CD4-positive, CD25-positive, alpha-beta regulatory T cell (primary cell): ENCODE measurements at places on chromosomes 11 and 22. TPM values are rescaled to one million over a fixed set of nuclear protein-coding genes. Genes with fewer than 3 reads are reported as not detected.

USH1C gene
- total RNA-seq = not detected

MPEG1 gene
- total RNA-seq = 0.07 TPM

DNA sequence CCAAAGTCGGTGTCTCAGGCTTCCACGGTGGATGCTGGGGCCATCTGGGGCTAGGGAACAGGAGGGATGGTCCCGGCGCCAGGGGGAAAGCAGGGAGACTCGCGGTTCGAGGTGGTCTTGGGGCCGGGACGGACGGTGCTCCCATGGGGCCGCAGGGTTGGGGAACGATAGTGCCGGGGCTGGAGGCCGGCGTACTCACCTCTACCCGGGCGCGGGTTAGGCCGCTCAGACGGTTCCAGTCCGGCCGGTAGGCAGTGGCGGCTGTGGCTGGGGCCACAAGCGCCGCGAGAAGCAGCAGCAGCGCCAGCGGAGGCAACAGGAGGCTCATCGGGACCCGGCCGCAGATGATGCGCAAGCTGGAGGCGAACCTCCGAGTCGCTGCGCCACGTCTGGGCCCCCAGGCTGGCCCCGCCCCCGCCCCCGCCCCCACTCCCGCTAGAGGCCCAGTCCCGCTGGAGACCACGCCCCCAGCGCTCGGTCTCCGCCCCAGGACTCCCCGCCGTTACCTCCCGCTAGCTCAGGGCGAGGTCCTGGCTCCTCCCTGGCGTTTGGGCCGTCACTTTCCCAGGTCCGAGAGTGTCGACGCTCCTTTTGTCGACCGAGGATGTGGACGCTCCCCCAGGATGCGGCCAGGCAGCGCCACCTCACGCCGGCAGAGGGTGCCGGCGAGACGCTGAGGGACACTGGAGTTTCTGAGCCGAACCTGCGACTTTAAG is at the start of gene SELENOM:
SELENOM (minus strand) TSS at position 391 of the 716 bp plus-strand sequence; CDS start at position 328, 63 bp downstream.
- peaks cover 18% of the 10 kb centered on the region for H3K4me1 ChIP-seq
- H3K36me3 ChIP-seq = no peaks in the 10 kb centered on the region
- peak; percentile 83 for DNase-seq
- peak within 1 kb of the TSS; percentile 66 for H3K4me3 ChIP-seq
- H3K27me3 ChIP-seq = no peaks in the 10 kb centered on the region

DDIAS gene
- 2.2 TPM for total RNA-seq

- no peak for DNase-seq
- H3K27me3 ChIP-seq = no peaks in the 10 kb centered on the region
- no peaks in the 10 kb centered on the region for H3K4me1 ChIP-seq
- no peak overlapping the region for H3K4me3 ChIP-seq
- H3K36me3 ChIP-seq = no peaks in the 10 kb centered on the region
Measured at GRCh38 chr22:25497181-25497641, 67.3 kb upstream of the GRK3 start.

SEPTIN5 gene
- total RNA-seq = 5.2 TPM

DNA sequence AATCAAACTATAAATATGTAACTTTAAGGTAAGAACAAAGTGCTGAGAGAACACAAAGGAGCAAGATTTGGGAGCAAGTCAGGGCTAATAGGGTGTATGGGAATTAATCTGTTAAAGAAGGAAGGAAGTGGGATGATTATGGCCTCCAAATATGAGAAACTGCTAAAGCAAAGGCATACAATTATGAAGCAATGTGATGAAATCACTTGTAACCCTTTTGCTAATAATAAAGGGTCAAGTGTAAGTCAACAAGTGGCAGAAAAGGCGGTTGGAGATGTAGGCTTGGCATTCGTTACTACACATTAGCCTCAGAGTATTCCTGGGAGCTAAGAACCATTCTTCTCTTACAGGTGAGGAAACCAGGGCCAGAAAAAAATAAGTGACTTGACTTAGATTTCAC is 1002.3 kb upstream of the TENM4 start:
- H3K27ac ChIP-seq = no peak overlapping the region
- H3K4me1 ChIP-seq = no peaks in the 10 kb centered on the region
- H3K27me3 ChIP-seq = no peaks in the 10 kb centered on the region
- no peaks in the 10 kb centered on the region for H3K36me3 ChIP-seq
- no peak overlapping the region for H3K4me3 ChIP-seq

GRCh38 chr11:133966172-133966651 is 9.4 kb upstream of the IGSF9B start:
- no peak overlapping the region for H3K4me3 ChIP-seq
- H3K36me3 ChIP-seq = no peaks in the 10 kb centered on the region
- DNase-seq = no peak
- H3K27me3 ChIP-seq = peaks cover 5% of the 10 kb centered on the region
- H3K4me1 ChIP-seq = no peaks in the 10 kb centered on the region

DNA sequence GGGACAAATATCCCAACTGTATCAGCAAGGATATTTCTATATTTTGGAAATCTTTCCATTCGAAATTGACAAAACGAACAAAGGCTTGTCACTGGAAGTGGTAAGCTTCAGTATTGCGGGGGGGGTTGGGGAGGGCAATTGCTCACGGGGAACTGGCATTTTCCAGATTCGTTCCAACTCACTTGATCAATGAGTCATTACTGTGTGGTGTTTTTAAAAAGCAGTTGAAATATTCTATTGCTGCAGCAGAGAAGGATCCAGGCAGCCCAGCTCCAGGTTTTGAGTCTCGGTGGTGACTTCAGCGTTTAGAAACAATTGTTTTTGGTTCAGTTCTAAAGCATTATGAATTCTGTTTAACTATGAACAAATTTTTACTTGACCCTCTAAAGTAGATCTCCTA is 33.8 kb upstream of the FBLN1 start:
- H3K27me3 ChIP-seq = no peaks in the 10 kb centered on the region
- no peaks in the 10 kb centered on the region for H3K36me3 ChIP-seq
- no peak overlapping the region for H3K27ac ChIP-seq
- DNase-seq = no peak
- no peak overlapping the region for H3K4me3 ChIP-seq

DNA sequence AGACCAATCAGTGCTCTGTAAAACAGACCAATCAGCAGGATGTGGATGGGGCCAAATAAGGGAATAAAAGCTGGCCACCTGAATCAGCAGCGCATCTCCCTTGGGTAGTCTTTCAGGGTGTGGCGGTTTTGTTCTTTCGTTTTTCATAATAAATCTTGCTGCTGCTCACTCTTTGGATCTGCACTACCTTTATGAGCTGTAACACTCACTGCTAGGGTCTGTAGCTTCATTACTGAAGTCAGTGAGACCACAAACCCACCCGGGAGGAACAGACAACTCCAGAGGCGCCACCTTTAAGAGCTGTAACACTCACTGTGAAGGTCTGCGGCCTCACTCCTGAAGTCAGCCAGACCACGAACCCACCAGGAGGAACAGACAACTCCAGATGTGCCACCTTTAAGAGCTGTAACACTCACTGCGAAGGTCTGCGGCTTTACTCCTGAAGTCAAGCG is 175.5 kb upstream of the PDGFD start:
- no peak overlapping the region for H3K27ac ChIP-seq
- no peak for DNase-seq
- no peaks in the 10 kb centered on the region for H3K36me3 ChIP-seq

- no peak overlapping the region for H3K27ac ChIP-seq
- DNase-seq = peak; percentile 56
- no peaks in the 10 kb centered on the region for H3K27me3 ChIP-seq
- H3K36me3 ChIP-seq = peaks cover 18% of the 10 kb centered on the region
- H3K4me3 ChIP-seq = no peak overlapping the region
Measured at GRCh38 chr11:72683782-72684200, 9.6 kb upstream of the PDE2A start.

DNA sequence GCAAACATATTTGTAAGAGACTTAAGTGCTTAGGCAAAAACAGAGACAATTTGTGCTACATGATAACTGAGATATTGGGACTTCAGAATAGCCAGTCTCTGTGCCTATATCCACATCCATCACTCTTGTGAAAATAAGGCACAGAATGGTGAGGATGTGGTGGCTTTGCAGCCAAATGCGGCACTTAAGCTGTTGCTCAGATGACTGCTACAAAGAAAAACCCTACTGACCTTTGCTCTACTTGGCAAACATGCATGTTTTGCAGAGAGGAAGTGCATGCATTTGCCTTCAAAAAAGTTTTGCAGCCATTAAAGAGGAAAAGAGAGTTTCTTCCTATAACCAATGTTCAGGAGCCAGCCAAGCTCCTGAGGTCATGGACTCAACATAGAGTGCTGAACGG is 675.0 kb upstream of the KIRREL3 start:
- no peak overlapping the region for H3K4me3 ChIP-seq
- H3K36me3 ChIP-seq = no peaks in the 10 kb centered on the region
- DNase-seq = no peak
- H3K27me3 ChIP-seq = no peaks in the 10 kb centered on the region

GRCh38 chr11:119108857-119109221 is 1.7 kb downstream of the C2CD2L start:
- no peak for DNase-seq
- H3K27ac ChIP-seq = peak overlapping the region; percentile 75
- H3K36me3 ChIP-seq = peaks cover 31% of the 10 kb centered on the region
- H3K4me3 ChIP-seq = peak overlapping the region; percentile 86
- peaks cover 33% of the 10 kb centered on the region for H3K4me1 ChIP-seq

DNA sequence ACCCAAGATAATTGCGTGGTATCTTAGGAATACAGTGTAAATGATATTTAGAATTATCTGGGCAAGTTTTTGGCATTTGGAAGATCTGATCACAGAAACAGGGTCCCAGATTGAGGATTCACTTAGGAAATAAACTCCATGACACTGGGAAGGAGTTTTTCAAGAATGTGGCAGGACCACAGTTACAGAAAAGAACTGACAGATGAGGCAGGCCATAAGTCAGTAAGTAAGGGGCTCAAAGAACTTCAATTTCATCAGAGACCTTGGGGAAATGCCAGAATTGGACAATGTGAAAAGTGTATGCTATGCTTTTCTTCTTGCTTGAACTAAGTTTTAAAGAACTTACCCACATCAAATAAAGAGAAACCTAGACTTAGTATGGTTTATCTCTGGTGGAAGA is 49.3 kb downstream of the RBMXL2 start:
- H3K27me3 ChIP-seq = peaks cover 7% of the 10 kb centered on the region
- DNase-seq = no peak
- H3K36me3 ChIP-seq = no peaks in the 10 kb centered on the region

GRCh38 chr22:36912694-36913426 is 568 bp upstream of the CSF2RB start:
- peaks cover 15% of the 10 kb centered on the region for H3K4me1 ChIP-seq
- no peaks in the 10 kb centered on the region for H3K36me3 ChIP-seq
- DNase-seq = no peak
- peak overlapping the region; percentile 51 for H3K27ac ChIP-seq

POU2AF2 gene
- not detected for total RNA-seq

DNA sequence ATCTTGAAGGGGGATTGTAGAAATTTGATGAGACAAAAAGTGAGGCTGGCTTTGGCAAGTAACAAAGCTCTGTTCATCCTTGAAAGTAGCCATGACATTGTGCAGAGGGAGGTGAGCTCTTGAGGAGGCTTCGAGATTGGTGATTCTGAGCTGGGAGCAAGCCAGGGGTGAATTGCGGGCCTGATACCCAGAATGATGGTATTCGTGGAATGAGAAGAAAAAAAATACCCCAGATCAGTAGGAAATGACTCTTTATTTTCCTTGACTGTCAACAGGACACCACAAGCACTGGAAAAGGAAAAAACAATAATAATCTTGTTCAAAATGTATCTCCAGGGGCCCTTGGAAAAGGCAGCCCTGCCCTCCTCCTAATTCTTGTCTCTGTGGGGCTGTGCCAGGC is 62.7 kb downstream of the TSPAN18 start:
- no peaks in the 10 kb centered on the region for H3K36me3 ChIP-seq
- H3K27me3 ChIP-seq = no peaks in the 10 kb centered on the region
- H3K4me1 ChIP-seq = no peaks in the 10 kb centered on the region
- no peak overlapping the region for H3K27ac ChIP-seq

DNA sequence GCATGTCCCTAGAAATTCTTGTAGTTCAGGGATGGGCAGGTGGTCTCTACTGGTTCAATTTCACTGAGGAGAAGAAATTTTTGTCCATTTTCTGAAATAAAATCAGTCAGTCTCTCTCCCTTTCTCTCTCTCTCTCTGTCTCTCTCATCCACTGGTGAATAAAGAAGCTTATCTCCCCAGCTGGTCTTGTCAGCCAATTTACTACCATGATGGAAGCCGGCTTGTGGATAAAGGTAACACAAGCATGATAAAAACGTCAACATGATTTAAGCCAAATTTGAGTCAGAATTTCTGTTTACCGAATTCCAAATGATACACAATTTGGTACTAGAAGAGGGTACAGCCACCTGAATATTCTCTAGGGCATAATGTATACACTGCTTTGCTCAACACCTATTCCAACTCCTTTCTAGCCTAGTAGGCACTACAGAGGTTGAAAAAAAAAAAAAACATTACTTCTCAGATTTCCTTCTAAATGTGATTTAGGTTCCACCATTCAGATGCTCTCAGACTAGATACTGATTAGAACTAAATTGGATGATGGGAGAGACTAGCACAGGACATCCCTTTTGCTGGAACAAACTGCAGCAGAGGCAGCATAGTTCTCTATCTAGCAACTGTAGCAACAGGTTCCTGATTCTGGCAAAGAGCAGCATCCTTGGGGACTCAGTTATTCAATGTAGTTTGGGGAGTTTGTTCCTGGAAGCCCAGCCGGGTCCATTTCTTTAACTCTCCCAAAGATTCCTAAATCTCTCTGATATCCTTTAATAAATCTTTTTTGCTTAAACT is 18.8 kb downstream of the PAK1 start:
- no peaks in the 10 kb centered on the region for H3K36me3 ChIP-seq
- H3K4me1 ChIP-seq = no peaks in the 10 kb centered on the region
- no peak overlapping the region for H3K27ac ChIP-seq
- no peak for DNase-seq

DEUP1 gene
- total RNA-seq = not detected

CELSR1 gene
- total RNA-seq = 0.76 TPM

- no peak for DNase-seq
- H3K4me1 ChIP-seq = no peaks in the 10 kb centered on the region
- H3K36me3 ChIP-seq = no peaks in the 10 kb centered on the region
- peaks cover 3% of the 10 kb centered on the region for H3K27me3 ChIP-seq
- no peak overlapping the region for H3K4me3 ChIP-seq
- no peak overlapping the region for H3K27ac ChIP-seq
Measured at GRCh38 chr11:113629562-113629961, 76.5 kb downstream of the TMPRSS5 start.

DNA sequence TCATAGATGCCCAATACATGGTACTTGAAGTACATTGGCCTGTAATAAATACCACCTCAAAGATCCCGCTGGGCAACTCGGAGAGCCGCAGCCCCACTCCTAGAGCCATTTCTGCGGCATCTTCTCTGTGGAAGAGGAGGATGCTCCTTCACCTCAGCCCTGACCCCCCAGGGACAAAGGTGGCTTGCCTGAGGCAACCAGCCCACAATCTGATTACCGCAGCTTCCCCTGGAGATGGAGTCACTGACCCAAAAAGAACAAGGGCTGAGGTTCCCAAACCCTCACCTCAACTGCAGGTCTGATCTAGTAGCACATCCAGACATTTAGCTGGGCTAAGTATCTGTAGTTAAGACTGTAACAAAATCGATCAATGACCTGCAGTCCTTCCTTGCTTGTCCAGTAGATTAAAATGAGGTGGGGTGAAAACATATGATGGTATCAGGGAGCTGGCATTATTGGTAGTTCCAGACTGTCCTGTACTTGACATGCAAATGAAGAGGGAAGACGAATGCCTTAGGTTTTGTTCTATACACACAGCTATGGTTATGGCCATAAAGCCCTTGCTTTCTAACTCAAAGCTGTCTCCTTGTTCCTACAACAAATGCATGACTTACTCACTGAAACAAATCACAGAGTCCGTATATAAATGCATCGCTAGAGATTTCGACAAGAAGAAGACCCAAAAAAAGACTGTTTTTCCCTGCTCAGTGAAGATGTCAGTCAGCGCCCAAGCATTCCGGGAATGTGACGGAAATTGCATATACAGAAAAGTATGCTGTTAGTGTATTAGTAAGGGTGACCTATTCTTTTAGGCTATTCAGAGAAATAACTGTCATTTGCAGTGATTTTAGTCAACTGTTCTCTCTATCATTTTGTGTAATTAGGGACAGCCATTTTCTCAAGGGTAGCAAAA is 33.7 kb downstream of the C11orf71 start:
- DNase-seq = no peak
- peaks cover 12% of the 10 kb centered on the region for H3K27me3 ChIP-seq
- H3K27ac ChIP-seq = no peak overlapping the region

WBP2NL gene
- 2.9 TPM for total RNA-seq

CEP126 gene
- total RNA-seq = 0.64 TPM
